ENCODE measurements at places on chromosomes 12 and 14. TPM values are rescaled to one million over a fixed set of nuclear protein-coding genes. Genes with fewer than 3 reads are reported as not detected.

The FMNL3 gene
- polyA plus RNA-seq, result 10.2 TPM

The MSI1 gene
- 8.2 TPM for polyA plus RNA-seq

The P2RX2 gene
- 24.1 TPM for polyA plus RNA-seq

GRCh38 chr14:61377749-61378148 lies 56.4 kb downstream of the PRKCH start:
- DNase-seq, result no peak

DNA sequence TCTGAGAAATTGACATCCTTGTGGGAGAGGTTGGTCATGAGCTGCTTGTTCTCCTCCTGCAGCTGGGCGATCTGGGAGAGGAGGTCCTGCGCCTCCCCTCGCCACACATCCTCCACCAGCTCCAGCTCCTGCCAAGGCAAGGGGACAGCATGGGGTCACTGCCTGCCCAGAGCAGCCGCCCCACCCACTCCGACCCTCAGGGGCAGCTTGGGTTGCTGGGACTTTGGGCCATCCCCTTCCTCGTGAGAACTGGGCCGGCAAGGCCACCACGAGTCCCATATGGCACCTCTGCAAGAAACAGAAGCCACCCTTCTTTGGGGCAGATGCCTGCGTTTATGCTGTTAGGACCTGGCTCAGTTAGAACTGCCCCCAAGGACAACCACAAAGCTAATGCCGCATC lies 10.0 kb downstream of the RILPL1 start:
- no peak for DNase-seq

DNA sequence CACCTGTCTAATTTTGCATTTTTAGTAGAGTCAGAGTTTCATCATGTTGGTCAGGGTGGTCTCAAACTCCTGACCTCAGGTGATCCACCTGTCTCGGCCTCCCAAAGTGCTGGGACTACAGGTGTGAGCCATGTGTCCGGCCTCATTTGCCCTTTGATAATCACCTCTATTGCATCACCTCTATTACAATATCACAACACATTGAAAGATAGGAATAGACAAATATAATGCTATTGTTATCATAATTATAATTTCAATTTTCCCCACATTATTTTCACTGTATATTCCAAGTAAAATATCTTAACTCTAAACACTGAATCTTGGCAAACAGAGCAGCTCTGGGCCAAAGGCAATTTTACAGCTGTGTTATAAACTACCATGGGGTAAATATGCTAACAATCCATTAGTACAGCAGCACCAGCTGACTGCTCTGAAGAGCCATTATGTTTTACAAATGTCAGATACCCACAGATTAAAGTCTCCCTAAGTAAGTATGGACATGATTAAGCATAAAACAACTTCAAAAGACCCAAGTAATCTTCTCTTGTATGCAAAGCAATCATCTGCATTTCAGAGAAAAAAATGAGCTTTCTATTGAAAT lies 173.2 kb downstream of the MED13L start:
- no peak for DNase-seq

- DNase-seq, result no peak
These were observed 16.6 kb downstream of the SSTR1 start for GRCh38 chr14:38224338-38224737.

DNA sequence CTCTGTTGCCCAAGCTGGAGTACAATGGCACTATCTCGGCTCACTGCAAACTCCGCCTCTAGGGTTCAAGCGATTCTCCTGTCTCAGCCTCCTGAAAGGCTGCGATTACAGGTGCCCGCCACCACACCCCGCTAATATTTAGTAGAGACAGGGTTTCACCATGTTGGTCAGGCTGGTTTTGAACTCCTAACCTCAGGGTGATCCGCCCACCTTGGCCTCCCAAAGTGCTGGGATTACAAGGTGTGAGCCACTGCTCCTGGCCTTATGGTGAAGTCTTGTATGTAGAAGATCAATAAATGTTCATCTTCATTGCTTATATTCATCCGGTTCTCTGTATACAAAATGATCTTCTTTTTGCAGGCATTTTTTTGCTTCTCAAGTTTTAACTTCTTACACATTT lies 47.8 kb downstream of the MDM2 start:
- no peak for DNase-seq

GRCh38 chr12:24705741-24706358 lies 243.1 kb downstream of the BCAT1 start:
- DNase-seq, result no peak

DNA sequence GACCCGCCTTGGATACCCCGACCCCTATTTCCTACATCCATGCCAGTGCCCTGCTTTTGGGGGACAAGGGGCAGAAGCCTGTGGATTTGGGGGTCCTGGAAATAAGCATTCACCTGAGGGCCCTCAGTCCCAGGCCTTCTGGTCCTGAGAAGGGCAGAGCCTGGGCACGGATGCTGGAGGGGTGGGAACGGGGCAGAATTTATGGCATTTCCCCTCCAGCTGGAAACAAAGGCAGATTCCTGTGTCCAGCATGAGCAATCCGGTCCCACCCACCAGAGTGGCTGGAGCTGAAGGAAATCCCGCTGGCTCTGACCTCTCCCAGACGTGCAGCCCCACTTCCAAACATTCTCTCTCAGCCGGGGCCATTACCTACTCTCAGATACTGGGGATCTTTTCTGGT lies 9.3 kb downstream of the ANKRD33 start:
- no peak for DNase-seq

- no peak for DNase-seq
These were observed 188.2 kb downstream of the TSPAN9 start for GRCh38 chr12:3265406-3265805.

GRCh38 chr12:49540229-49541139 lies 1.7 kb downstream of the KCNH3 start:
- no peak for DNase-seq

DNA sequence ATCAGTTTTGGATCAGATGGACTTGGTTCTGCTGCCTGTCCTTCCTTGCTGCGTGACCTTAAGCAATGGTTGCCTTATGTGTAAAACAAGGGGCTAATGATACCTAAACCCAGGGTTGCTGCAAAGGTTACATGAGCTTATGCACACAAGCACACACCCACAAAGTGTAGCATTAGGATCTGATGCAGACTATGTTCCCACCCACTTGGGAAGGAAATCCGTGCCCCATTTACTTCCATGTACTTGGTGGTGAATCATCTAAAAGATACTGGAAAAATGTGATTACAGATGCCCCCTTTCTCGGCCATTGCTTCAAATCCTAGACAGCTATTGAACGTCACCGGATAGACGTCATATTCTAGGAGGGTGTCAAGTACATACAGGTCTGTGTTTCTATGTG lies 87.1 kb downstream of the PRKCH start:
- DNase-seq, result no peak

- DNase-seq, result peak; percentile 98
These were observed 82.6 kb upstream of the GTF2A1 start for GRCh38 chr14:81303258-81303935.

GRCh38 chr14:81942071-81942470 lies 408.4 kb upstream of the SEL1L start:
- DNase-seq, result no peak

- DNase-seq, result no peak
These were observed 7.0 kb upstream of the MAP1LC3B2 start for GRCh38 chr12:116551952-116552772.

GRCh38 chr12:99381992-99382391 lies 265.6 kb upstream of the GARIN6 start:
- DNase-seq, result no peak

DNA sequence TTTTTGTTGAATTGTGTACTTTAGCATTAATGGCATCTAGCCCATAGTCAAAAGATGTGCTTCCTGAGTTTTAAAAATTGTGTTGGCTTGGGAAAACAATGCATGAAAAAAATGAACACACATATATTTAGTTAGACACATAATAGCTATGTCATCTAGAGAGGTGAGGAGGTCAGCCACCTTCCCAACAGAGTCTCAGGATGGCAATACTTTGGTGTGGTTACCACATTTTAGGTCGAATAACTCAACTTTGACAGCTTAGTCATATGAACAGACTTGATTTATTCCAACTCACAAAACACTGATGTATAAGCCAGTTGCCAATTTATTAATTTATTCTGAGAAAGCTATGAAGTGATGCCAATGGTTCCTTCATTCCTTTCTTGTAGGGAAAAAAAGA lies 114.0 kb downstream of the ETNK1 start:
- DNase-seq, result no peak

GRCh38 chr14:54138354-54139038 lies 181.9 kb upstream of the BMP4 start:
- peak; percentile 6 for DNase-seq

DNA sequence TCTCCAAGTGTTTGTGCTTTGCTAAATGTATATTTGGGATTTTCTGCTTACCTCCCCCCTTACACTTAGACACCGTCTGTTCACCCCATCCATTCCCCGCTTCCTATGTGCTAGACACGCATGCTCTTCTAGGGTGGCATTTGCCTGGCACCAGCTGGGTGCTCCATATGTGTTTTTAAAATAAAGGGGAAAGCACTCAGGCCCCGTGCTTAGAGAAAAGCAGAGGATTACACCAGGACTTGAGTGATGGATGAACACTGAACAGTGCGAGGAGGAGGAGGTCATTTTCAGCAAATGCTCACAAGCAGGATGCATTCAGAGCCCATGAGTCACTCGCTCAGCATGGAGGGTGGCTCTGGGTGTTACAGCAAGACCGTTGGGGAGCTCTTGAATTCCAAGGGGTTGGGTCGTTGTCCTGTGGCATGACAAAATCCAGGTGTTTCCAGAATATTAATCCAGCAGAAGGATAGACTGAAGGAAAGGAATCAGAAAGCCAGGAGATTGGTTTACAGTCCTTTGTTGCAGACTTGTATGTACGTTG lies 2.9 kb upstream of the BDKRB1 start:
- no peak for DNase-seq

- no peak for DNase-seq
These were observed 92.1 kb downstream of the ESR2 start for GRCh38 chr14:64201921-64202545.
